RCC 7860 (cell line): ENCODE measurements at places on chromosomes 3 and 15.

DNA sequence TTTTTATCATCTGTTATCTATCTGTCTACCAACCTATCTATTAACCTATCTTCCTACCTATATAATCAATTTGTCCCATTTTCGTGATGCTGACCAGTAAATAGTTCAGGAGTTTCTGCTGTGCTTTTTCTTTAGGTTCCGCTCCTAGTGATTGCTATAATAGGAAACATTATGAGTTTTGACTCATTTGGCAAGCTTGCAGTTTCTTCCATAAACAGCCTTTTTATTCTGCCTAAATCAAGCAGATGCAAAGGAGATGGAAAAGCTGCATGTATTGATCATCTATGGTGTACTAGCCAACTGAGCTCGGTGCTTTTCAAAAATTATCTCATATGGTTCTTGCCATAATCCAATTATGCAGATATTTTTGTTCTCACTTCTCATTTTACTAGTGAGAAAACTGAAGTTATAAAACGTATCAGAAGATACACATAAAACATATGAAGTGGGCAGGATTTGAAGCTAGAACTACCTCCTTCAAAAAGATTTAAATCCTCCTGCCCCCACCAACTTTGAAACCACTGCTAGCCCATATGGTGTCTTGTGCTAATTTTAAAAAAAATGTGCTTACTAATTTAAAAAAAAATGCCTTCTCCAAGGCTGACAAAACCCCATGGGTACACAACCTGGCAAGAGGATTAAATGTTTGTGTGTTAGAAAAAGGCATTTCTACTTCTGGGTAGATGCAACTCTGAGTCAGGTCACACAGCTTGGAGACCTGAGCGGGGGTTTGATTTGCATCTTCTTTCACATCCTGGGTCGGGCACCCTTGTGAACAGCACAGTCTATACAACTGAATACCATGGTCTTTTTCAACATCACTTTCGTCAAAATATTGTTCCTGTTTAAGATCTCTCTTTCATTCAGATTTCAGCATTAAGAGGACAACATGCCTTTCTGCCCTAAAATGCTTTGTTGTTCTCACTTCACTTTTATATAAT lies 267.0 kb downstream of the CHL1 start:
- no peak for DNase-seq

GRCh38 chr3:38773528-38773927 lies 42.5 kb downstream of the SCN10A start:
- no peak for DNase-seq

GRCh38 chr3:86739244-86739643 lies 251.7 kb downstream of the VGLL3 start:
- DNase-seq, result no peak

DNA sequence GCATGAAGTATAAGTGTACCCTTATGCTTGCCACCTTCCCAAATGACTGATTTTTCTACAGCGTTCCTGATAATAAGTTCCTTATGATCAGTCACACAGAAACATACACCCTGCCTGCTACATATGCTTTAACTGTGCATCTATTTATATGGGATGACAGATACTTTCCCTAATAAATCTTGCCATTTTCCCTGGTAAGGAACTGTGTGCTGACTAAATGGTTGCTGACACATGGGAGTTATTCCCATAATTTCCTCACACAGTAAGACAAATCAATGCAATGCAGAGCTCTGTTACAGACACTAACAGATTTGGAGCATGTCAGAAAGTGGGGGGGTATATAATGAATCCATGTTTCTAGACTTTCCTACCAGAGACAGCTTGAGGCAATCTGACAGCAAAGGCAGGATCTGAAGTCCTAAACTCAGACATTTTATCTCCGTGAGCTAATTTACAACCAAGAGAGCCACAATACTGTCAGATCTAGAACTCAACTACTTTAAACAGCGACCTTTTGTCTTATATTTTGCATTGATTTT lies 86.9 kb upstream of the TCF12 start:
- no peak for DNase-seq

DNA sequence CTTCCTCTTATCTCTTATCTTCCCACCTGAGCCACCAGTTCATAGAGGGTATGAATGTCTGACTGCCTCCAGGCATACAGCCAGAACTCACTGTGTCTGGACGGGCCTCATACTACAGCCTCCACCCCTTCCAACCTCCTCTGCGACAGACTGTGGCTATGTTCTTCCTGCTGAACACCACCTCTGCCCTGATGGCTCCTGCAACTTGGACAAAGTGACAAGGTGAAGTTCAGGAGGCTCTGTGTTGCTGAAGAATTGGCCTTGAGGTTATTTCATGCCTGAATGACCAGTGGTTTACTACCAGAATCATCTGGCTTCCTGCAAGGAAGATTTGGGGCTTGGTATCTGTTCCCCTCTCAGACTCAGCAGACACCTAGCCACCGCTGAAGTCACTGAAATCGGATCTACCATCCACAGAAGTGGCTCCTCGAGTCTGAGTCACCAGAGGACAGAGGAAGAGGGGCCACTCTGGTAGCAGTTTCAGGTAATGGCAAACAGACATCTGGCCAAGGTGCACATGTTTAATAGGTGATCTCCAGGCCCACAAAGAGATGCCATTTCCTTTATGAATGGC lies 14.2 kb upstream of the ULK3 start:
- DNase-seq, result no peak

GRCh38 chr15:67841513-67841762 lies 1.6 kb upstream of the RNU6-1 start:
- no peak for DNase-seq

- DNase-seq, result no peak
Observed at GRCh38 chr15:36803773-36804172, 224.3 kb downstream of the CDIN1 start.

GRCh38 chr3:173819368-173819767 lies 421.8 kb downstream of the NLGN1 start:
- DNase-seq, result no peak

DNA sequence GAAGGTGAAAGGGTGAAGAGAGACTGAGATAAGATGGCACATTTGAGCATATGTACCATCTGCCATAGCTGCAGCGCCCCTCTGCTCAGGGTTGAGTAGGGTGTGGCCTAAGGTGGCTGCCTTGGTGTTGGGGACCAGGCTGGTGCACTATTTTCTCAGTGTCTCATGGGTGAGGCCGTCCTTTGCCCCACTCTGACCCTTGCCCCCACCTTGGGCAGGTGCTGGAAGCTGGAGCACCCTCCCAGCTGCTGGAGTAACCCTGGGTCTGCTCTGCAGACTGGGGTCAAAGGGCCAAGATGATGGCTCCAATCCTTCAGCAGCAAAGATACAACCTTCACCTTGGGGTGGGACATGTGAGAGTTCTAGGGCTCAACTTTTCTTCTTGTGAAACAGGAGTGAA lies 69.2 kb downstream of the DAPK2 start:
- DNase-seq, result no peak

GRCh38 chr15:52787549-52788098 lies 2.5 kb downstream of the ONECUT1 start:
- no peak for DNase-seq

DNA sequence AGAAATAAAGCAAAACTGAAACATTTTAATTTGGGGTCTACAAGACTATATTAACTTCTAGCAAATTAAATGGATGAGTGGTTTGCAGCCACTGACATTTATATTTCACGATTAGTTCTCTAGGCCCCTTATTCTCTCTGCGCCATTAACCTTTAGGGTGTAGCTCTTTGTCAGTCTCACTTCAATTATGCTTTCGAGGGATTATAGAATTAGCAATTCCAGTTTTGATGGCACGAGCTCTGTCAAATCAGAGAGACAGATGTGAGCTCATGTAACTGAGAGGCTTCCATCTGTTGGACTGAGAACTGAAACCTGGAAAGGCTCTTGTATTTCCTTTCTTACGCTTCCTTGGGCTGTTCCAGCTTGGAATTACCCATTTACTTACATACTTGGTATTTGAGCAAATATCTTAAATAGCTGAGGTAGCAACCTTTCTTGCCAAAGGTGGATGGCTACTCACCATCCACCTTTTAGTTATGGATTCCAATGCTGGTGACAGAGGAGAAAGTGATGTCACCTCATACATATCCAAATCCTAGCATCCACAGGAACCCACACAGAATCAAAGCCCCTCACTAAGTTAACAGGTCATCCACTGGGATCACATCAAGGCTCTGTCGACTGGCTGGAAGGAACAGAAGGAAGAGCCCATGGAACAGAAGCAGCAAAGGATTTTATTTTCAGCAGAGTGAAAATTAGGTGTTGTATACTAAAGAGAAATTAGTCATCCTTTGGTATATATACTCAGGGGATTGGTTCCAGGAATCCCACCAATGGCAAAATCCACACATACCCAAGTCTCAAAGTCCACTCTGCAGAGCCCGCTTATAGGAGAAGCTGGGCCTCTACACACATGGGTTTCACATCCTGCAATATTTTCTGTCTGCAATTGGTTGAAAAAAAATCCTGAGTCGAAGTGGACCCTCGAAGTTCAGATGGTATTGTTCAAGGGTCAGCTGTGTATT lies 20.8 kb downstream of the VGLL4 start:
- DNase-seq, result no peak

GRCh38 chr3:4768521-4768920 lies 210.7 kb upstream of the BHLHE40 start:
- DNase-seq, result no peak

- no peak for DNase-seq
Observed at GRCh38 chr15:91891101-91891500, 37.6 kb downstream of the SLCO3A1 start.

DNA sequence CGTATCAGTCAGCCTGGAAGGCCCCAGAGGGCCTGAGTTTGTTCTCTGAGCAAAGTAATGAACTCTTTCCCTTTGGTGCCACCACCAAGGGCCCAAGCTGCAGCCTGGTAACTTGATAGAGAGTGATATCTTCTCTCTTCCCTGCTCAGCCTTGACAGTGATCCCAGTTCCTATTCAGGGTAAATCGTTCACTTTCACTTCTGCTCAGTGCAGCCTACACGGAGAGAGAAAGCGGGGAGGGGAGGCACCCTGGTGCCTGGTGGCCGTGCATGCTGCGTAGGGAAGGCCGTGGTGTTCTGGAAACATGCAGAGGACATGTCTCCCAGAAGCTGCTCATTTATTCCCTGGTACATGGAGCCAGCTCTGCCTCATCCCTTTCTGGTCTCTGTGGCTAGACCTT lies 54.9 kb downstream of the KIF9 start:
- DNase-seq, result no peak

GRCh38 chr15:79208179-79208578 lies 74.3 kb upstream of the ANKRD34C start:
- no peak for DNase-seq

DNA sequence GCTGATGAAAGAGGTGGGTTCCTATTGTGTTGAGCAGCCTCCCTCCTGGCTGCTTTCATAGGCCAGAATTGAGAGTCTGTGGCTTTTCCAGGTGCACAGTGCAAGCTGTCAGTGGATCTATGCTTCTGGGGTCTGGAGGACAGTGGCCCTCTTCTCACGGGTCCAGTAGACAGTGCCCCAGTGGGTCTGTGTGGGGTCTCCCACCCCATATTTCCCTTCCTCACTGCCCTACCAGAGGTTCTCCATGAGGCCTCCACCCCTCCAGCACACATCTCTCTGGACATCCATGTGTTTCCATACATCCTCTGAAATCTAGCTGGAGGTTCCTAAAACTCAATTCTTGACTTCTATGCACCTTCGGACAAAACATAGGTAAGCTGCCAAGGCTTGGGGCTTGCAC lies 201.2 kb downstream of the FAM43A start:
- no peak for DNase-seq
